ENCODE measurements at places on chromosomes 7 and 10.

GRCh38 chr10:17357781-17358180, 96.6 kb downstream of the ST8SIA6 start:
- DNase-seq: no peak

DNA sequence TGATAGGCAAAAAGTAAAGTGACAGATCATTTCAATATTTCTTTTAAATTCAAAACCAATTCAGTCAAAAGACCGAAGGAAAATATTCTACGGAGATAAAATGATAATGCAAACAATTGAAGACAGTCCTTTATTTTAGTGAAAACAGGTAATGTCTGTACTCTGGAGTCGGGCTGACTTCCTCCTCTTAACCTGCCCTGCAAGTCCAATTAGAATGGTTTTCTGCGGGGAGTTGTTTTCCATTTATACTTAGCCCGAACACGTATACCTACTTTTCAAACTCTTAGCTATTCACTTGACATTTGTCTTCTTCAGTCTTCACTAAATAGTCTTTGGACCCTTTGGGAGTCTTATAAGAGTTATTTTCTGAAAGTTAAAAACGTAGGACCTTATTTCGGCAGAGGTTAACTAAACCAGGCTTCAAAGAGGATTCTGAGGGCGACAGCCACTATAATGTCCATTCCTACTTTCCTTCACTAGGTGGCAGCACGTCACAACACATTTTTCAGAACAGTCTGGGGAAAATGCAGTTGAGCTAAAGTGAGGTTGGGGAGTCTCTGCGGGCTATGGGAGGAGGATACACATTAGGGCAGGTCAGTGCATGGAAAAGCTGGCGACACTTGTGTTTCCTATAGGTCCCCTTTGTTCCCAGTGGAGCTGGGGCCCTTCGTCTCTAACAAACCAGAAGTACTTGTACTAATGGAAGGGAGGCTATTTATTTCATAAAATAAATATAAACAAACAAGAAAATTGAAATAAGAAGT, 472.0 kb downstream of the KCNMA1 start:
- no peak for DNase-seq

DNA sequence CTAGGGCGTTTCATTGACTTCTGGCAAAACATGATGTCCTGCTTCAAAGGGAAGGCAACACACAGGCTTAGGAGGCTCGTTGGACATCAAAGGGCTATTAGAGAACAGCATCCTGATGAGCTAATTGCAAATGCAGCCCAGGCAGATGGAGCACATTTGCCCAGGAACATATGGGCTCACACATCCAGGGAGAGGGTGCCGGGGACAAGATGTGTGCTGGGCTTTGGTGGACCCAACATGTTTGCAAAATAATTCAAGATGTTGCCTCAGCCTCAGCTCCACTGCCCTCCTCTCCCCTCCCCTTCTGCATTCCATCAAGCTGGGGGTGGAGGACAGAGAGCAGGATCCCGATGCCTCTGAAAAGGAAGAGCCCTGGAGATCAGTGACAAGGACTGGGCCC, 217.1 kb upstream of the ZMIZ1 start:
- no peak for DNase-seq

DNA sequence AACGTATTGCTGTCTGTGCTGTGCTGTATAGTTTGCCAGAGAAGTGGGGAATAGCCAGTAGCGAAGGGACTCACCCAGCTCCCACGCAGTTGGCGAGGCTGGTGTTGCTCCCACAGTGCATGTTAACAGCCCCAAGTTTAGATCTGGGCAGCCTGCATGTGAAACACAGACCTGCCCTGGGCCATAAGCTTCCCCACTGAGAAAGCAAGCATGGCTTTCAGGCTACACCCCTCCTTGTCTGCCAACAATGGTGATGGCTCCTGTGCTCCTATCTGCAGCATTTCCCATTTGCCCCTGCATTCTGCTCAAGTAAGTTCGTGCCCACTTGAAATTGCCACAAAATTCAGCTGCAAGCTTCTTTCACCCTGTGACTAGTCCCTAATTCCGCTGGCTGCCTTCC, 57.5 kb downstream of the IPMK start:
- DNase-seq: no peak

- no peak for DNase-seq
These were observed 114.0 kb downstream of the WDFY4 start for GRCh38 chr10:48798481-48799254.

DNA sequence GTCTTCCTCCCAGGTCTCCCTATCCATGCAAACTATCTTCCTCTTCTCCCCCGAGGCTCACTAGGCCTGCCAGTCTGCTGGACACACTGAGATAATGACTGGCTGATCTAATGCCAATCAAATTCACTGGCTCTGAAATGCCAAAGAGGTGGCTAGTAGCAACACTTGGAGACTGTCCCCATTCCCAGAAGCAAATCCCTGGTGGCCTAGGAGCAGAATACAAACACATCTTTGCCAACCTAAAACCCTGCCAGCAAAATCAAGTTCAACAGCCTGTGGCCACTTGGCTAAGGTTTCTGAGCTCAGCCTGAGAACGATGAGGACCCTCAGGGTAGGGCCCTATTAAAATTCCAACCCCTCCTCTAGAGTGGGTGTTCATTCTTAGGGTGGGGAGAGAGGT, 46.6 kb downstream of the SH3PXD2A start:
- DNase-seq: no peak

GRCh38 chr10:101902032-101902819, 58.6 kb upstream of the KCNIP2 start:
- no peak for DNase-seq

DNA sequence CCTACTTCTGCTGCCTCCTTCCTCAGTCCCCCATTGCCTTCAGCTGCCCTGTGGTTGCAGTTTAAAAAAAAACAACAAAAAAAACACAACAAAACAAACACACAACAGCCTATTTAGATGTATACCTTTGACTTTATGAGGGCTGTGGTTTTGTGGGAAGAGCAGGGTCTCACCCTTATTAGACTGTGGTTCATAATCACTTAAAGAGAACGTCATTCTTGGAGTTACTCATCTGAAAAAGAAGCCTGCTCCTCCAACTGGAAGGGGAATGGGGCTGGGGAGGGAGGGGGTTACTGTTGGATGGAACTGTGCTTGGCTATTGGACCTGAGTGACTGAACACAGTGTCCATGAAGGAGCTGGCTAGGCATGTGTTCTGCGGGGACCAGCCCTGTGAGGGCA, 48.1 kb downstream of the SDK1 start:
- DNase-seq: no peak

- no peak for DNase-seq
These were observed 254.1 kb downstream of the WDR37 start for GRCh38 chr10:1310271-1310789.

DNA sequence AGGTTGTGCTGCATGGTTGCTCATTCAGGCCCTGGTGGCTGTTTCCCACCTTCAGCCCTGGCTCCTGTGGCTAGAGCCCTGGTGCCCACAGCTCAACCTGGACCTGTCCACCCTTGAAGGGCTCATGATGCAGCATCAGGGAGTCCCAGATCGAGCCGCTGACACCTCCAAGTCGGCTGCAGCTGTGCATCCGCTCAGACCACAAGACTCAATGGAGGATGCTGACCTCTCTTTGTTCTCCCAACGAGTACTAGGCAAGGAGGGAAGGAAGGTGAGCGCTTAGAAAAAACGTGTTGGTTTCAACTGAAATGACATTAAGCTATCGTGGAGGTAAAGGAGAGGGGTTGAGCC, 9.5 kb upstream of the C10orf95 start:
- no peak for DNase-seq

DNA sequence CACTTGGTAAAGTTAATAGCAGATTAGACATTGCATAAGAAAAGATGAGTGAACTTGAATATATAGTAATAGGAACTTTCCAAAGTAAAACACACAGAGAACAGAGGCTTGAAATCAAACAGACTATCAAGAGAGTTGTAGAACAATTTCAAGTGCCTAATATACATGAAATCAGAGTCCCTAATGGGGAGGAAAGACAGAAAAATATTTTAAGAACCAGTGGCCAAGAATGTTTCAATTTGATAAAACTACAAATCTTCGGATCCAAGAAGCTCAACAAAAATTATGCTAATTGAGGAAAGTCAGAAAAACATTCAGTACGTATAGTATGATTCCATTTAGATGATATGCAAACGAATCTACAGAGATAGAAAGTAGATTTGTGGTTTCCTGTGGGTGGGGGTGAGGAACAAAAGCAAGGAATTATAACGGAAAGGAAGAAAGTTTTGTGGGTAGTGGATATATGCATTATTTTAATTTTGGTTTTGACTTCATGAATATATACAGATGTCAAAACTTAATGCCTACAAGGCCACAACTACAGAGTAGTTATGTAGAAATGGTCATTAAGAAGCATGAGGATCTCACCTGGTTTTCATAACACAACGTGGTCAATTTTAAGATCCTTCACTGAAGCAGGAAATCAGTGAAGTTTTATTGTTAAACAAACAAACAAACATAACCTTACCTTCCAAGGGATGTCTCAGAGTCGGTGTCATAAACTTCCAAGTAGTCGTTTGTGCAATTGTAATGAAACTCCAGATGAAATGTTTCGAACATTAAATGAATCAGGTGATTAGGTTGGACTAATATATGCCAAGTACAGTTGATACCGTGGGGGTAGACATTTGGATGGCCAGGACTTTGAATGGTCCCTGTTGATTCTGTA, 62.0 kb downstream of the CUBN start:
- no peak for DNase-seq

GRCh38 chr10:33459602-33460001, 125.1 kb upstream of the NRP1 start:
- no peak for DNase-seq

- DNase-seq: no peak
These were observed 132.2 kb upstream of the NPVF start for GRCh38 chr7:25360451-25360850.

DNA sequence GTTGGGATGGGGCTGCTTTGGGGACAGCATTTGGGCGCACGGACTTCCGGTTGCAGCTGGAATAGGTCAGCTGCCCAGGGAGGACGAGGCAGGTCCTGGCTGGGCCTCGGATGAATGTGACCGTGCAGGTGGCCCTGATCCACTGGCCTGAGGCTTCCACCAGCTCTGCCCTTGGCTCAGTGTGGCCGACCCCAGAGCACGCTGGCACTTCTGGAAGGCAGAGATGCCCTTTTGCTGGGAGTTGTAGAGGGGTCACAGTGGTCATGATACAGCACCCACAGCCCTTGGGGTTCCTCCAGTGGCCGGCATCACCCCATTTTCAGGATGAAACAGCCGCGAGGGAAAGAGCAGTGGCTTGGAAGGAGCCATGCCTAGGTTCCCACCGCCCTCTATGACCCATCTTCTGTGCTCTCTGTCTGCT, 19.0 kb downstream of the ADCY1 start:
- DNase-seq: no peak

- DNase-seq: no peak
These were observed 213.9 kb downstream of the ELFN1 start for GRCh38 chr7:1883834-1884582.

DNA sequence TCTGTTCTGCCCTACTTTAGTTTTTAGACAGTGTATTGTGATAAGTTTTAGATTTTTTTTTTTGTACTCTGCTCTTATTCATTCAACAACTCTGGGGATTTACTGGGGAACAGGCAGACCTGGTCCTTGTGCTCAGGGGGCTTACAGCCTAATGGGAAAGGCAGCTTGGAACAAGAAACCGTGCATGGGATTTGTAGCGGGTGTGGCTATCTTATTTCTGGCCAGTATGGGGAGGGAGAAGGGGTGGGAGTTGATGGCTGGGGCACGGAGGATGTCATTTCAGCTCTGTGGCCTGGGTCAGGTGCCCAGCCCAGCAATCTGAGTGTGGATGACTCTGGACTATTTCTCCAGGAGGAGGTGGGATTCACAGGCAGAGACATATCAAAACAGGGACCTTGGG, 47.0 kb downstream of the GRK5 start:
- DNase-seq: no peak

- DNase-seq: no peak
These were observed 150.6 kb upstream of the TMEM72 start for GRCh38 chr10:44760513-44760912.

DNA sequence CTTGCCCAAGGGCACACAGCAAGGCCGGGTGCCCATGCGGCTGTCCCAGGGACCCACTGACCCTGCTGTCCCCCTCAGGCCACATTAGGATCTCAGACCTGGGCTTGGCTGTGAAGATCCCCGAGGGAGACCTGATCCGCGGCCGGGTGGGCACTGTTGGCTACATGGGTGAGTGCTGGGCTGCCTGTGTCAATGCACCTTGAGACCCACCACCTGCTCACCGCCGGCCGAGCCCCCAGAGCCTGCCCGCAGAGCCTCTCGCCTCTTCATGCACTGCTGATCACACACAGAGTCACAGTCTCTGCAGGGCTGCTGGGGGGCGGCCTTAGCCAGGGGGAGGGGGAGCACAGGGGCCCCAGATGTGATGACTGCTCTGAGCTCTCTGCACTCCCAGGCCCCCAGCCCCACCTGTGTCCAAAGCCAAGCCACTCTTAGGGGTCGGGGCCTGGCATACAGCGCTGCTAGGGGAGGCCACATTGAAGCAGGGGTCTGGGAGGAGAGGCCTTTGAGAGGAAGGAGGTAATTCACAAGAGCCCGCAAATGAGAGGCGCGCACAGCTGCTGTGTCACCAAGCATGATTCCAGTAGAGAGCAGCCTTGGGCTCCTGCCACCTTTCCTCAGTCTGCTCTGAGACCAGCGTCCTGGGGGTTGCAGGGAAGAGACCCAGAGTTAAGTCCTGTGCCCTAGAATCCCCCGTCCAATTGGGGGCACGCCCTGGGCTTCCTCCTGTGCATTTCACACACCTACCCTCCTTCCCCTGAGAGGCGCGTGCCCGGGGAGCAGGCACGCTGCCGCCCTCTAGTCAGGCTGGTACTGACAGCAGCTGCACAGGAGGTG, 100.4 kb downstream of the RGS10 start:
- DNase-seq: no peak

GRCh38 chr7:154744861-154745258, 258.1 kb downstream of the PAXIP1 start:
- no peak for DNase-seq

GRCh38 chr10:62098278-62099121, 170.1 kb downstream of the RTKN2 start:
- no peak for DNase-seq

DNA sequence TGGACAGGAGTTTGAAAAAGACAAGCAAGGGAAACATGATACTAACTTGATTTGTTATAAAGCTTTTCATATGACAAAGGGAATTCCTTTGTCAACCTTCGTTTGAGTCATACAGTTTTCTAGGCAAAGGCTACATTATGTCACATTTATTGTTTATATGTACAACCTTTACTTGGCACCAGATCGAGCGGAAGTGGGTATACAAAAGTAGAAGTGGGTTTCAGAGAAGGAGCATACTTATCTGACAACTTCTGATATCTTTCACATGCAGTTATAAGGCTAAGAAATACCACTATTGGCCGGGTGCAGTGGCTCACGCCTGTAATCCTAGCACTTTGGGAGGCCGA, 11.0 kb downstream of the STMP1 start:
- no peak for DNase-seq

DNA sequence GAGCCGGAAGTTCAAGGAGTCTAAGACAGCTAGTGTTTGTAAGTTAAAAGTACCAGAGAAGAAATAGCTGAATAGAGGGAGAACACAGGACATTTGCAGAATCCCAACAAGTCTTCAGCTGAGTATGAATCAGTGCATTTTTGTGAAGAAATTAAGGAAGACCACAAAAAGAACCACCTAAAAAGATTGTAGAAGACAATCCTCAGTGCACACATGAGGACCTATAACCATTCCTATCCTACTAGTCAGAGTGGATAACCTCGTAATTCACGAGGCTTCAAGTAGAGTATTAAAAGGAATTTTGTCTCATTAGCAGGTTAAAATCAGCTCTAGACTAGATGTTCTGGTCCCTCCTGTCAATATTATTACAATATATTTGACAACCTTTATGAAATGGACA, 295.4 kb upstream of the KAT6B start:
- no peak for DNase-seq

- DNase-seq: no peak
These were observed 12.9 kb downstream of the MYOZ1 start for GRCh38 chr10:73628405-73628804.

Measured in stimulated activated CD8-positive, alpha-beta memory T cell treated with anti-CD3 and anti-CD28 coated beads, Interleukin-4, amount 100 ng/mL, for 4 hours (primary cell).